HuH-7.5 (cell line): ENCODE measurements at places on chromosomes 1 and 21.

GRCh38 chr1:48019714-48020315 is 22.6 kb upstream of the TRABD2B start:
- no peak for DNase-seq

- no peak for DNase-seq
These were observed 64.1 kb upstream of the LRP8 start for GRCh38 chr1:53391982-53392381.

DNA sequence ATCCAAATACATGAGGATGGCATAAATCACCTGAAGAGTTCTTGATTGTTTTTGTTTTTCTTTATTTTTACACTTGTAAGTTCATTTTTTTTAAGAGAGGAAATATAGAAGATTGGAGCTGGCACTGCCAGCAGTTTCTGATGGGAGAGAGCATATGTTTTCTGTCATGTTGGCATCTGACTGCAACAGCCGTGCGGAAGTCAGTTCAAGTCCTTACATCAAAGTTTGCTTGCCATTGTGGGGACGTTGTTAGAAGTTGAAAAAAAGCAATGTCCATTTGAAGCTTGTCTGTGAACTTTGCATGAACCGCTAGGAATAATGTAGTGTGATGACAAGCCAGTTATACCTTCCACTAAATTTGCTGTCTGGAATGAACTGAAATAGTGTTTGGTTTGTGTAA is 126.5 kb upstream of the USH2A start:
- no peak for DNase-seq

DNA sequence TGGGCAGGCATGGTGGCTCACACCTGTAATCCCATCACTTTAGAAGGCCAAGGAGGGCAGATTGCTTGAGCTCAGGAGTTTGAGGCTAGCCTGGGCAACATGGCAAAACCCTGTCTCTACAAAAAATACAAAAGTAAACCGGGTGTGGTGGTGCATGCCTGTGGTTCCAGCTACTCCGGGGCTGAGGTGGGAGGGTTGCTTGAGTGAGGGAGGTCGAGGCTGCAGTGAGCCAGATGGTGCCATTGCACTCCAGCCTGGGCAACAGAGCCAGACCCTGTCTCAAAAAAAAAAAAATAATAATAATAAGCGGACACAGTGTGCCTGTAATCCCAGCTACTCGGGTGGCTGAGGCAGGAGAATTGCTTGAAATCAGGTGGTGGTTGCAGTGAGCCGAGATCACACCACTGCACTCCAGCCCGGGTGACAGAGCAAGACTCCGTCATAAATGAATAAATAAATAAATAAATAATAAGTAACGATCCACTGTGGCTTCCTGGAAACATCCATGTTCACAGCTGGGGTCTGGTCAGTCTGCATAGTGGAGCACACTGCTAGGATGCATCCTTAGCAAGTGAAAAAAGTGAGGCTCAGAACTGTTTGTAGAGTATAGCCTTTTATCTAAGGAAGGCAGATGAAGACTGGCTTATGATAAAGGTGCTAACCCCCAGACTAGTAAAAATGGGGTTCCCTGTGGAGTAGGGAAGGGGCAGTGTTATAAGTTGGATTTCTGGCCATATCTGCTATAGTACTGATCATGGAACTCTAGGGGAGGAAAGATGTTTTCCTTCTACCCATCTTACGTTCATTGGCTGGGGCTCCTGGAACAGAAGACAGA is 15.7 kb downstream of the PKNOX1 start:
- DNase-seq: no peak

DNA sequence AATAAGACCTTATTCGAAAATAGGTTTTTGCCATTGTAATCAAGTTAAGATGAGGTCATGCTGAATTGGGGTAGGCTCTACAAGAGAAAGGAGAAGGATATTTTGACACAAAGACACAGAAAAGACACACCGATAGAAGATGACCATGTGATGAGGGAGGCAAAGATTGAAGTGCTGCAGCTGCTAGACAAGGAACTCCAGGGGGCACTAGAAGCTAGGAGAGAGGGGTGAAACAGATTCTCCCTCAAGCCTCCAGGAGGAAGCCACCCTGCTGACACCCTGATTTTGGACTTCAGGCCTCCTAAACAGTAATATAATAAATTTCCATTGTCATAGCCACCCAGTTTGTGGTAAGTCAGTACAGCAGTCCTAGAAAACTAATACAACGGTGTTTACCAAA is 506.8 kb upstream of the CAMK1G start:
- DNase-seq: no peak

DNA sequence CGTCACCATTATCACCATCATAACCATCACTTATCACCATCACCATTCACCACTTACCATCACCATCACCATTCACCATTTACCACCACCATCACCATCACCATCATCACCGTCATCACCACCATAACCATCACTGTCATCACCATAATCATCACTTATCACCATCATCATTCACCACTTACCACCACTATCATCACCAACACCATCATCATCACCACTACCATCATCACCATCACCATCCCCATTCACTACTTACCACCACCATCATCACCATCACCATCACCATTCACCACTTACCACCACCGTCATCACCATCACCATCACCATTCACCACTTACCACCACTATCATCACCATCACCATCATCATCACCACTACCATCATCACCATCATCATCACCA is 151.8 kb downstream of the CAMTA1 start:
- no peak for DNase-seq

GRCh38 chr21:42375506-42375905 is 9.2 kb upstream of the TFF1 start:
- DNase-seq: no peak
